ENCODE measurements at places on chromosomes 2 and 18.

- no peak for DNase-seq
These were observed 178.0 kb upstream of the SPHKAP start for GRCh38 chr2:228359473-228359872.

DNA sequence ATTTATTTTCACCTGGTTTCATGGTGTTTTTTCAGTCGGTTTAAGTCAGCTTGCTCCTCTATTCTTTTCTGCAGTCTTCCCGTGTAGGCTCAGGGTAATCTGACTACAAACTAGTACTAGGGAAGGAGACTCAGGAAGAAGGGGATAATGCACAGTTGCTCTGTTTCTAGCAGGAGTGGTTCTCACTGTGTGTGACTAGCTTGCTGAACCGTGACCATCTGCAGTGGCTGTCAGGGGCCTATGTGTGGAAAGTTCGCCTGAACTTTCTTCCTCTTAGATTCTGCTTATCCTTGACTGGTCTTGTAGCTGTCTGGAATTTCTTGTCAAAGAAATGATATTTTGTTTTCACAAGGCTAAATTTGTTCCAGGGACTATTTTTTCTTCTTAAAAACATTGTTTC lies 46.3 kb upstream of the AQP4 start:
- DNase-seq = peak; percentile 13

GRCh38 chr2:99492721-99493120 lies 2.9 kb upstream of the REV1 start:
- DNase-seq = no peak

DNA sequence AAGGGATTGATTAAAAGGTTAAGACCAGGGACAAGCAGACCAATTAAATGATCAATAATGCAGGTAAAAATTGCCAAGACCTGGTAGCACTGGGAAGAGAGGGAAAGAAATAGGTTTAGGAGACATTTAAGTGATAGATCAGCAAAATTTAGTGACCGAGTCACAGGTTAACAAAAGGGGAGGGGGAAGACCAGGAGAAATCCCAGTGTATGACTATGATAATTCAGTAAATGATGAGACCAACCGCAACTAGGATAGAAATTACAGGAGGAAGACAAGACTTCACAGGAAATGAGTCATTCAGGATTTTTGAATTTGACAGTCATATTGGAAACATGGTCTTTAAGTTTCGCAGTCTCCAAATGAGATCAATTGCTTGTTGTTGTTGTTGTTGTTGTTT lies 62.9 kb downstream of the COBLL1 start:
- DNase-seq = no peak

DNA sequence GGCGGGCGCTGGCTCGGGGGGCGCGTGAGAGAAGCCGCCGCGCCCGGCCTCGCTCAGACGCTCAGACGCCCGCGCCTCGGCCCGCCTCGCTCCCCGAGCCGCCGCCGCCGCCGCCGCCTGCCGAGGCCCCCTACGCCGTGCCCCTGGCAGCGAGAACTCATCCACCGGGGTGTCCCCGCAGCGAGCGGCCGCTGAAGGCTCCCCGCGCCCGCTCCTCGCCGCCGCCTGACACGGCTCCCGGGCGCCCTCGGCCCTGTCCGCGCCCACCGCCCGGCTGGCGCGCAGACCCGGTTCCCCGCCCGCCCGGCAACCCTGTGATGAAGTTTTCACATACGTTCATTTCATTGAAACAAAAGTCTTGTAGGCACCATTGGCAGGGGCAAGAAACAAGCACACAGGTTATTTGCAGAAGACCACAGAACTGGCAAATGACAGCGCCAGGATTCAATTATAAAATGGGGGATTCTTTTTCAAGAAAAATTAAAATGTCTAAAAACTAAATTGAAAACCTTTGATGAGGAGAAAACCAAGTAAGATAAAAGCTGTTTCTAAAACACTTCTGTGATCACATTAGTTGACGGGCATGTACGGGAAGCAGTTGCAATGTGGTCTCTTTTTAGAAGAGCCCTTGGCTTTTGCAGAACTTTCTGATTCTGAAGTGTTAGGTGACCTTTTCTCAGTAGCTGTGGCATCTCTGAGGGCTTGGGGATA lies 50.5 kb upstream of the TUBA3D start:
- peak; percentile 18 for DNase-seq

DNA sequence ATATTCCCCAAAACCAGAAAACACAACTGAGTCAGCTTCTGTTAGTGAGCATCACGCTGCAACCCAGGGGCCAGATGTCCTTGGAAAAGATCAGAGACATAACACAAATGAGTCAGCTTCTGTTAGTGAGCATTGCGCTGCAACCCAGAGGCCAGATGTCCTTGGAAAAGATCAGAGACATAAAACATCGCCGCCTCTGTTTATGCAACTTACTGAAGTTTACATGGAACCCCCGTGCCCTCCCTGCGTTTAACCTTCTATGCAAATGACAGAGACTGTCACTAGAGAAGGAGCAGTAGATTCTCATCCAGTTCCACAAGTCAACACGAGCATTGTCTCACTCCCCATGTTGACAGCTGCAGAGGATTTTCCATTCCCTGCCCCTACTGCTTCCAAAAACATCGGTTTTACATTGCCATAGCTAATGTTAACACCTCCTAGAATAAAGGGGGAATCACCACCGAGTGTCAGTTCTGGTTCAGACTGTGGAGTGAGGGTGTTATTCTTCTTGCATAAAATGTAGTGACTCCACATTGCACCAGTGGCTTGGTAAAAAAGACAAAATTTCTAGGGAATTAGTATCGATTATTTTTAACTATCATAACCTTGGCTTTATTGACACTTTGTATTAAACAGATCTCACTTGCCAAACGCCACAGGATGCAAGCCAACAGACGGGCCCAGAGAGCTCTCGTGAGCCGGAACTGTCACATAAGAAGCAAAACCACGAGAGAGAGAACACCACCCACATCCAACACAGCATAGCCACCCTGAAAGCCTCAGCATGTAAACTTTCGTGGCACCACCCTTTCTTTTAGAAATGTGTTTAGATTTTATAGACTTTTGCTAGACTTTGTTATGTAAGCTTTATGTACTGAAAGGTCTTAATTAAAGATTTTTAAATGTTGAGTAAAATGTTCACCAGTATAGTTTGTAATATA lies 87.7 kb downstream of the SH3YL1 start:
- DNase-seq = no peak

GRCh38 chr2:166060191-166060590 lies 67.6 kb downstream of the SCN1A start:
- DNase-seq = no peak

- no peak for DNase-seq
These were observed 45.6 kb downstream of the NETO1 start for GRCh38 chr18:72822202-72822601.

DNA sequence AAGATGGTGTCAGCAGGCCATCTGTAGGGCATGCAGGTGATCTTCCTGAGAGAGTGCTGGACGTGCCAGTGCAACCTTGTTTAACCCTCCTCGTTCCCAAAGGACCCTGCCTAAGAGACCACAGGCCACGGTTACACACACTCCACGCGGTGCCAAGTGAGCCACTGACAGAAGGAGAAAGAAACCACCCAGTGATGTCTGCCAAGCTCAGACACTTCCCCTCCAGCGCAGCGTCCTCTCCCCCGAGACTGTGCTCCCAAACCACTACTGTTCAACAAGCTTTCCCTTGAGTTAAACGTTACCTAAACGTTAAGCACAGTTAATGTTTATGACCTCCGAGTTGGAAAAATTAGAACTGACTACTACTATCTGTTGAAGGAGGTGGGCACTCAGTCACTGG lies 119.1 kb upstream of the NCK2 start:
- DNase-seq = no peak

- DNase-seq = no peak
These were observed 447.6 kb upstream of the NETO1 start for GRCh38 chr18:73315381-73315780.

DNA sequence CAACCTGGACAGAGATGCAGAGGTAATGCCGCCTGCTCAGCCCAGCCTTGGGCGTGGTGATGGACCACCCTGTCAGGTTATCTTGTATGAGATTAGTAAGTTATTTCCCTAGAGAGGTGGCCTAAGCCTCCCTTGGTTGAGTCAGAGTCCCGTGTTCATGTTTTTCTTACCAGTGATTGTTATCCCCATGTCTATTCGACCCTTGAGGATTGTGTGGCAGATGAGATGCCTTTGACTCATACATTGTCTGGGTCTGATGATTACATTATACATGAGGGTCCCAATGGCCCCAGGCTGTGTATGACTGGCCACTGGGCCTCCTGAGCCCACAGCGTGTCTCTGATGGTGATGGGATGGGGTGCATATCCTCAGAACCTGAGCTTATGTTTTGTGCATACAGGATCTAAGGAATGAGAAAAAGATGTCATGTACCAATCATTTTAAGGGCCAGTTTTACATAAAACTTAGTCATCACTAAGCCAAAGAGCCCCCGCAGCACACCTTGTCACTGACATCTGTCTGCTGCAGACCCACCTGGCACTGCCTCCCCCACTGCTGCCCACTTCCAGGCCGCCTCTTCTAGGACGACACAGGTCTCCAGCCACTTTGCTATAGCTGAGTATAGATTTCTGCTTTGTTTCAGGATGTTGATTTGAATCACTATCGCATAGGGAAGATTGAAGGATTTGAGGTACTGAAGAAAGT lies 7.7 kb downstream of the PPP1R7 start:
- no peak for DNase-seq

DNA sequence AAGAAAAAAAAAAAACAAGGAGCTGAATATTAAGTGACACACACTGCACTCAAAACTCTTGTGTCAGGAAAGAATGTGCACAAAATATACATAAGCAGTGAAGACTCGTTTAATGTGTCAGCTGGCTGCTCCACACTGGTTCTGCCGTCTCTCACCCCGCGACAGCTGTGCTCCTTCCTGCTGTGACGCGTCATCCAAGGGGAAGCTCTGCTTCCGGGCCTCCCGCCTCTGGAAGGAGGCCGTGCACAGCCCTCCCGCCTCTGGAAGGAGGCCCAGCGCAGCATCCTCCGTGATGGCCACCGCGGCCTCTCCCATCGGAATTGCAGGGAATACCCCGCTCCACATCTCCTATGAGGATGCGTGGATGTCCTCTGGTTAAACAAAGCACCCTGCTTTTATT lies 151.0 kb downstream of the HDAC4 start:
- peak; percentile 66 for DNase-seq

DNA sequence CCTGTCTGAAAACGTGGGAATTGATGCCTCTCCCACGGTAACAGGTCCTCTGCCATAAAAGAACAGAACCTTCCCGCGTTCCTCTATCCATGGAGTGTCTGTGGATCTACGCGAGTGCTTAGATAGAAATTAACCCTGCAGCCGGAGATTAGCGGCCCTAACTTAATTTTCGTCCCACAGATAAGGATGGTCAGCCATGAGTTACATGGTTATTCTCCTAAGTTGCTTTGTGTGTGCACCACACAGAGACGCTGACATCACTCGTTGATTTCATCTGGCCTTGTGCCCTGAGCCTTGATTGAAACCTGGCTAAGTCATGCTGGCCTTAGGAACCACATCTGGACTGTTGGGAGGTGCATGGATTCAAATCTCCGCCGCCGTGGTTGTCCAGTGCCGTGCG lies 132.1 kb downstream of the GBX2 start:
- no peak for DNase-seq

DNA sequence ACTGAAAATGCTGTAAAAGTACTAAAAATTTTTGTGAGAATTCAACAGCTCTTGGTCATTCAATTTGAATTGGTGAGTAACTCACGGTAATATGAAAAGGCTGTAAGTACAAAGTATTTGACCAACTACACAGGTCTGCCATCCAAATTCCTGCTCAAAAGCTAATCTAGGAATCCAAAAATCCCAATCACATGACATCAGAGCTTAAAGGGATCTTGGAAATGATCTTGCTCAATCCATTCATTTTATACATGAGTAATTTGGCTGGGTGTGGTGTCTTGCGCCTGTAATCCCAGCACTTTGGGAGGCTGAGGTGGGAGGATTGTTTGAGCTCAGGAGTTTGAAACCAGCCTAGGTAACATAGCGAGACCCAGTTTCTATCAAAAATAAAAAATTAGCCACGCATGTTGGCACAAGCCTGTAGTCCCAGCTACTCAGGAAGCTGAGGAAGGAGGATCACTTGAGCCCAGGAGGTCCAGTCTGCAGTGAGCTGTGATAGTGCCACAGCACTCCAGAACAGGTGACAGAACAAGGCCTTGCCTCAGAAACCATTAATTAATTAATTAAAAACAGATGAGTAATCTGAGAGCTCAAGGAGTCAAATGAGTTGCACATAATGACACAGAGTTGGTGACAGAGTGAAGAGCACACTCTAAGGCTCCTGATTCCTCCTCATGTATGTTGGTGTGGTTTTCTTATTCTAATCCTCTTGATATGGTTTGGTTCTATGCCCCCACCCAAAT lies 19.8 kb downstream of the SPIRE1 start:
- no peak for DNase-seq

- DNase-seq = peak; percentile 18
These were observed 2.3 kb upstream of the LPIN2 start for GRCh38 chr18:3015204-3015592.

DNA sequence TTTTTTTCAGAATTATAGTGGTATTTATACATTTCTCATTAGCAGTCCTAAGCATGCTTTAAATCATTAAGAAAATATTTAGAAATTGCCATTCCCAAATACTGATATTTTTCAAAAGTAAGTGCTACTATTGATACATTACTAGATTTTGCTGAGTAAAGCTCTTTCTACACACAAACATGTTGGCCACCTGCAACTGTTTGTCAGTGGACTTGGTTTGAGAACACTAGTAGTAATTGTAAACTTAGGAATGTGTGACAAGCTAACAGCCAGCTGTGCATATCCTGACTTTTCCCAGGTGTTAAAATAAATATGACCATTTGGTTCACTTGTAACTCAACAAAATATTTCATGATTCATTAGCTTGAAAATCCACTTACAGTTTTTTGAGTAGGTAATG lies 103.1 kb downstream of the MSTN start:
- DNase-seq = no peak

DNA sequence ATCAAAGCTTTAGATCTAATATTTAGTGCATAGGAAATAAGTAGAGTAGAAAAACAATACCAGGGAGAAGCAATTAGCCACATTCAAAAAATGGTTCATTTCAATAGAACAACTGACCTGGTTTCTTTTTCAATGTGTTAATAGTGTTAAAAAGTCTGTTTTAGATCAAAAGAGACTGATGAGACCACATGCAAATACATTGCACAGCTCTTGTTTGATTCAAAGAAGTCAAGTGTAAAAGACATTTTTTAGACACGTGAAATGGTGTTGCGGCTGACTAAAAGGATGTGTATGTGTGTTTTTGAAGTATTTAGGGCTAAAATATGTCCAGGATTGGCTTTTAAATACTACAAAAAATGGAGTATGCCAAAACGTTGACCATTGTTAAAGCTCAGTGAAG lies 1.2 kb upstream of the AOX1 start:
- no peak for DNase-seq

DNA sequence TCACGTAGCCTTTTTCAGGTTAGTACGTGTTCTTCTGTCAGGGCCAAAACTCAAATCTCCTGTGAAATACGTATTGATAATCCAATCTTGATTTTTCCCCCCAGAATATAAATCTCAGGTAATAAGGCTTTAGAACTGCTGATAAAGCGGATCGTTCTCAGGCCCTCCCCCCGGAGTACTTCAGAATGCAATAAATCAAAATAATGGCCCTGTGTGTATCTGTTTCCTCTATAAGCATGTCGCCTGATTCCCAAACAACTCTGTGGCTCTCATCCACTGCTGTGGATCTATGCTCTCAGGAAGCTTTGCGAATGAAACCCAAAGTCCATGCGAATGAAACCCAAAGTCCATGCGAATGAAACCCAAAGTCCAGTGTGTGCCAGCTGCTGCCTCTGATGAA lies 49.4 kb downstream of the IMPA2 start:
- no peak for DNase-seq

- no peak for DNase-seq
These were observed 10.1 kb upstream of the IFIH1 start for GRCh38 chr2:162328424-162329157.

- DNase-seq = no peak
These were observed 655.0 kb upstream of the CDH2 start for GRCh38 chr18:28831908-28832307.

GRCh38 chr2:46672752-46673151 lies 193.4 kb downstream of the TMEM247 start:
- no peak for DNase-seq
